ENCODE measurements at places on chromosomes 12 and 14. TPM values are rescaled to one million over a fixed set of nuclear protein-coding genes. Genes with fewer than 3 reads are reported as not detected.

Gene ART4
- total RNA-seq: 2.7 TPM

Gene CCDC196
- not detected for total RNA-seq

Gene EIF5
- 282 TPM for total RNA-seq

Gene POU6F1
- 1.5 TPM for total RNA-seq

Gene NTN4
- 229 TPM for total RNA-seq

Gene CD27
- total RNA-seq: not detected

Data from mammary microvascular endothelial cell (primary cell).